ENCODE measurements at places on chromosomes 16 and 17.

- no peak overlapping the region for H3K27ac ChIP-seq
- no peak for DNase-seq
- peak overlapping the region; percentile 69 for H3K4me3 ChIP-seq
- no peaks in the 10 kb centered on the region for H3K27me3 ChIP-seq
Observed at GRCh38 chr16:31107465-31107867, 720 bp upstream of the BCKDK start.

- H3K4me3 ChIP-seq = no peak overlapping the region
- peaks cover 17% of the 10 kb centered on the region for H3K4me1 ChIP-seq
- peaks cover 4% of the 10 kb centered on the region for H3K36me3 ChIP-seq
- no peak overlapping the region for H3K27ac ChIP-seq
Observed at GRCh38 chr17:17957584-17957916, 14.7 kb downstream of the TOM1L2 start.

- no peak for DNase-seq
- peaks cover 18% of the 10 kb centered on the region for H3K4me1 ChIP-seq
- H3K36me3 ChIP-seq = no peaks in the 10 kb centered on the region
- no peak overlapping the region for H3K4me3 ChIP-seq
Observed at GRCh38 chr16:81996664-81997509, 14.4 kb downstream of the SDR42E1 start.

- DNase-seq = no peak
- H3K4me3 ChIP-seq = no peak overlapping the region
- H3K36me3 ChIP-seq = peaks cover 15% of the 10 kb centered on the region
- H3K27ac ChIP-seq = no peak overlapping the region
- H3K27me3 ChIP-seq = no peaks in the 10 kb centered on the region
Observed at GRCh38 chr17:35132816-35133550, 9.1 kb downstream of the NLE1 start.

All from progenitor cell of endocrine pancreas (in vitro differentiated cells).